CD4-positive, alpha-beta T cell treated with Interleukin-4 for 1 hour (primary cell): ENCODE measurements at places on chromosomes 13 and 19.

DNA sequence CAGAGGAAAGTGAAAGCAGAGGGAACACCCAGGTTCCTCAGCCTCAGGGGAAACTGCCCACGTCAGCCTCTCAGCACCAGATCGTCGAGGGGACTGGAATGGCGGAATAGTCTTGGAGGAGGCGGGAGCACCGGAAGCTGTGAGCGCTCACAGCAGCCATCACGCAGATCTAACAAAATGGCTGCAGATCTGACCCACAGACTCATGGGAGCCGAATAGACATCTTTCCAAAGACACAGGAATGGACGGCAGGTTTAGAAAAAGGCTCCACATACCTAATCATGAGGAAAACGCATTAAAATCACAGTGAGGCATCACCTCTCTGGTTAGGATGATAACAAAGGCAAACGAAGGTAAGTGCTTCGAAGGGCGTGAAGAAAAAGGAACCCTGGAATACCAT is 11.8 kb upstream of the LILRA2 start:
- DNase-seq: no peak

DNA sequence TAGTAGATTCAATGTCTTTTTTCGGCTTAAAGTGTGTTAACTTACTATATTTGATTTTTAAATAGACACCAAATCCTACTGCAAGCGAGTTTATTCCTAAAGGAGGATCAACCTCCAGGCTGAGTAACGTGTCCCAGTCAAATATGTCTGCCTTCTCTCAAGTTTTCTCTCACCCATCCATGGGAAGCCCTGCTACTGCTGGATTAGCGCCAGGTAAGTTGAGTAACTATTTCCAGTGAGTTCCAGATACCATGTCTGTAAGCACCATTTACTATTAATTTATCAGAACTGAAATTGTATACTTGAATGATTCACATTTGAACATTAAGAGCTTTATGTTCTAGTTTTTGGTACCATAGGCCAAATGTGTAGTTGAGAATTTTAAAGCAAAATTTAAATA is 81.8 kb downstream of the PAN3 start:
- no peak for DNase-seq

GRCh38 chr19:29287061-29287460 is 74.1 kb upstream of the UQCRFS1 start:
- no peak for DNase-seq

- peak; percentile 16 for DNase-seq
Observed at GRCh38 chr13:24203811-24204210, 43.3 kb downstream of the SPATA13 start.

DNA sequence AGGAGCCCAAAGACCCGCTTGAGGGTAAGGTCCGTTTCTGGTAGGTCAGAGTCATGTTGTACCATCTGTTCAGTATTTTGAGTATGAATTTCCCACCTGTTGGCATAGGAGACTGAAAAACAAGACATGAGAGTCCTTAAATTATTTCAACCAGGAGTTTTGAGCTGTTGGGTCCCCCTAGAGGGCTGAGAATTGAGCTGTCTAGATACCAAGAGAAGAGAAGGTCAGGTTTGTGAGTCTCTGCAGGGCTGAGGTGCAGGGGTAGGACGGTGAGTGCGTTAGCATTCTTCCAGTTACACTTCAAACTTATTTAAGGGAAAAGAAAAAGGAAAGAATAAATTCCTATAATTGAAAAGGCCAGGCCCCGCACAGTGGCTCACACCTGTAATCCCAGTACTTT is 5.0 kb downstream of the CBLC start:
- DNase-seq: no peak

- DNase-seq: no peak
Observed at GRCh38 chr19:17086120-17086519, 10.5 kb downstream of the MYO9B start.

GRCh38 chr19:46932346-46932745 is 71.5 kb downstream of the ARHGAP35 start:
- no peak for DNase-seq

GRCh38 chr19:1452802-1453524 is 3.0 kb downstream of the APC2 start:
- no peak for DNase-seq

DNA sequence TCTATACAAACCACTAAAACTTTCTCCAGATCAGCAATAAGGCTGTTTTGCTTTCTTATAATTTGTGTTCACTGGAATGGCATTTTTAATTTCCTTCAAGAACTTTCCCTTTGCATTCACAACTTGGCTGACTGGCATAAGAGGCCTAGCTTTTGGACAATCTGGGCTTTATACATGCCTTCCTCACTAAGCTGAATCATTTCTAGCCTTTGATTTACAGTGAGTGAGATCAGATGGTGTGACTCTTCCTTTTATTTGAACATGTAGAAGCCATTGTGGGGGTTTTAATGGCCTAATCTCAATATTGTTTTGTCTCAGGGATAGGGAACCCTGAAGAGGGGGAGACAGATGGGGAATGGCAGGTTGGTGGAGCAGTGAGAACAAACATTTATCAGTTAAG is 82.7 kb downstream of the FOXO1 start:
- DNase-seq: no peak

- DNase-seq: no peak
Observed at GRCh38 chr13:39494006-39494405, 109.0 kb downstream of the LHFPL6 start.

DNA sequence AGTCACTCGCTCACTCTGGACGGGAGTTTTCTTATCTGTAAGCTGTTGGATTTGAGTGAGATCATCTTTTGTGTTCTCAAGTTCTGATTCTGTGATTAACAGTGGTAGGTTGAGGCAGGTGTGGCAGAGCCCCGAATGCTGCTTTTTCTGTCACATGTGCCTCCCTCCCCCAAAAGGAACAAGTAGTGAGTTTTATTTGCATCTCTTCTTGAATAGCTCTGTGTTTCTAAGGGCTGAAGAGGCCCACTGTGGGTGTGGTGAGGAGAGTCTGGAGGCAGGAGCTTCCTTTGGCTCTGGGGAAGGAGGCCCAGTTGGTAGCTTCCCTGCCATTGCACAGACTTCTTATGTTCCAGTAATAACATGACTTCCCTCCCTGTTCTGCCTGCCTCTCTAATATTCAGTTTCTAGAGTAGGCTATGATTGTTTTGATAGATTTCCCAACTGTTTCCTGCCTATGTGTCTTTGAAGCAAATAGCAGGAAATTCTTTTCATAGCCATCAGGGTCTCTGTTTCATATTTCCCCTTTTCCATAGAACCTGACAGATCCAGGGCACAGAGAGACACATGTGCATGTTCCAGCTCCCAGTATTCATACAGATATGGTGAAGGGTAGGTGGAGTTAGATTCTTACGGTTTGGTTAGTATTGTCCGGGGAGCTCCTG is 23.9 kb upstream of the CXCL17 start:
- no peak for DNase-seq

DNA sequence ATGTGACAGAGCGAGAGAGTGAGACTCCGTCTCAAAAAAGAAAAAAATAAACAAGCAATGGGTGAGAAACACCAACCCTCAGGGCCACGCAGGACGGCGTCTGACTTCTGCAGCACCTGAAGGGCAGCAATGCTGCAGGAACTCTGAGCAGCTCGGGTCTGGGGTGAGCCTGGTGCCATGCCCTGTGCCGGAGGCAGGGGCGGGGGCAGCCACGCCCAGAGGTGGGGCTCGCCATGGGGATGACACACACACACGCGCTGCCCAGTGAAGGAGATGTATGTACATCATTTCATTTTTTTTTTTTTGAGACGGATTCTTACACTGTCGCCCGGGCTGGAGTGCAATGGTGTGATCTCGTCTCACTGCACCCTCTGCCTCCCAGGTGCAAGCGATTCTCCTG is 24.3 kb downstream of the GPX4 start:
- DNase-seq: no peak

- DNase-seq: no peak
Observed at GRCh38 chr13:73480779-73481559, 422.2 kb downstream of the KLF5 start.

DNA sequence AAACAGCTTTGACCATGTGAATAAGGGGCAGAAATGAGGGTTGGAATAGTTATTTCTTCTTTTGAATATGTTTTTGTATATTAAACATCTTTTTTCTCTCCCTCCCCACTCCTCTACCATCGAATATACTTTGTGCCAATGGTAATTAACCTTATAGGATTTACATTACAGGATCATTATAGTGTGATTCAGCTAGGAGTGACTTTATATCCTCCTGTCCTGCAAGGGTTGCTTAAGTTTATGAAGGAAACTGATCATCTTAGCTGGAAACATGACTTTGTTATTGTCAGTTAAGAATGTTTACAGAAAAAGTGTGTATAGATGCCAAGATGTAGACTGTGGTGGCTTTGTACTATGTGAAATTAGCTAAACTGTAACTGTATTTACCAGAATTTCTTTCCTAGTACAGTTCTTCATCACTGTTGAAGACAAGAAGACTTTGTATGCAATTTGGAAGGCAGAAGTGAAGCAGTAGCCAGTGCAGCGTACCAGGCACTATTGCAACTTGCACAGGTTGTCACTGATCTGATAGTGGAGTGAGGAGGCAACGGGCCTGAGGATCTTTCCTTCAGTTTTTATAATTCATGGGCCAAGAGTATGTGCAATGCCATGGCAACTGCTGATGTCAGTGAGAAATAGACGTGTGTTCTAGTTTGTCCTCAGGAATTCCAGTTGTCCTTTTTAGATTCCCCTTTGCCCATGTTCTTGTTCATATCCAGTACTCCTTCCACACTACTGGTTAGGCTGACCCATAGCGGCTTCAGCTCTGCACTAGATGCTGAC is 8.2 kb upstream of the PAN3 start:
- no peak for DNase-seq

- DNase-seq: no peak
Observed at GRCh38 chr13:66665991-66666390, 564.1 kb downstream of the PCDH9 start.

- DNase-seq: peak; percentile 9
Observed at GRCh38 chr13:105410602-105411001, 1124.9 kb downstream of the EFNB2 start.

- peak; percentile 71 for DNase-seq
Observed at GRCh38 chr19:41872775-41873647, 4.1 kb upstream of the CD79A start.

- no peak for DNase-seq
Observed at GRCh38 chr19:13461536-13461935, 44.7 kb downstream of the CACNA1A start.
